ENCODE measurements at places on chromosomes 13 and 19.
A peak's percentile ranks its signal among the peaks of the same experiment; 100 is the strongest.

DNA sequence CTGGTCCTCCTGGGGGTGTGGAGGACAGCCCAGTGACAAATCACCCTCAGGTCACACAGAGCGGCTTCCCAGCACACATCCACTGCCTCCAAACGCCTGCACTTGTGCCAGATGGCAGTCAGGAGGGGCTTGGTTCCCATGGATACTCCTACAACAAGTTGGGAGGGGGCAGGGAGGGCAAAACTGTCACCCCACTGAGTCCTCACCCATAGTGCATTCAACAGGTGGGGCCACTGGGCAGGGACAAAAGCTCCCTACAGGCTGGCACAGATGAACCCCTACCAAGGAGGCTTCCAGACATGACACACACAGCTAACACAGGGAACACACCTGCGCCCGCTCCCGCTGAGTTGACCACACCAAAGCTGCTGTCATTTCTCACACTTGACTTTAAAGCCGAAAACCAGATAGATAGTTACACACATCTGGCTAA lies 120.5 kb downstream of the STK24 start:
- DNase-seq: no peak

DNA sequence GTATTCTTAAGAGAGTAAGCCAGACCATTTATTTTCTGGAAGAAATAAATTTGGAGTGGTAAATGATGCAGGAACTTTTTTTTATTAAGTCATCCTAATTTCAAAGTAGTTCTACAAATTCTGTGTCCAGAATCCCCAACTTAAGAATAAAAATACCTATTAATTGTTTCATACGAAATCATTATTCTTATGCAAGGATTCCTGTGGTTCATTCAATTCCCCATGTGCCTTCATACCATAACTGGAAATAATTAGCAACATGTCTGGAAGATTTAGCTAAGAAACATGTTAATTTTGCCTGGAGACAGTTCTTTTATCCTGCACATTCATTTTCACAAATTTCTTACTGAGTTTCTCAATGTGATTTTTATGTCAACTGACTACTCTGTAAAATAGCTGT lies 408.6 kb downstream of the PCDH9 start:
- no peak for DNase-seq

DNA sequence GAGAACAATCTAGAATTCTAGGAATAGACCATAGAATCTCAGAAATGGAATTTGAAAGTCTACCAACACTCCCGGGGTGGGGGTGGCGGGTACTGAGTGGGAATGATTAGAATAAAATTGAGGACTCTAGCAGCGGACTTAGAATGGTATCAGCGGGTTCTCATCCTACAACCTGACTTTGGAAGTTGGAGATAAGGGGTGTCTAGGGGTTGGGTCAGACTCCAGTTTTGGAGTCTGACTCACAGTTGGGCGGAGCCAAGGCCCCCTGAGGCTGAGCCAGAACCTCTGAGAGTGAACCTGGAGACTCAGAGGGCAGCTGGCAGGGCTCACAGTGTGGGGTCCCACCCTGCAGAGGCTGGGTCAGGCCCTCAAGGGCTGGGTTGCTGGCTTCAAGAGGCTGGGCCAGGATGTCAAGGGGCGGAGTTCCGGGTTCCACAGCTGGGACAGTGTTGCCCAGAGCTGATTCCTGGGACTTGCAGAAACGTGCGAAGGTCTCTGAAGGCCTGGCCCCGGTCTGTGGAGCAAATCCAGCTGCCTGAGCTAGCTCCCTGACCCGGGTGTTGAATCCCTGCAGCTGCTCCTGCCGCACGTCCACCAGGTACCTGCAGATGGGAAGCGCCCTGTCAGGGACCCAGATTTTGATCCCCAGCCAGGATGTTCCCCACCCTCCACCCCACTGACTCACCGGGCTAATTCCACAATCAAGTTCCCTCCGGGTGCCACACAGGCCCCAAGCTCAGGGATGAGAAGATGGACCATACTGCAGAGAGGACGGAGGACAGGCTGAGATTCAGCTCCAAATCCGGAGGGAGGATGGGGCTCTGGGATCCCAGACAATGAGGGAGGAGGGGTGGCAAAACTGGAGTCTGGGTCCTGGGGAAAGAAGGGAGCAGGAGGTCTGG lies 1.6 kb upstream of the TNNI3 start:
- no peak for DNase-seq

- no peak for DNase-seq
These were observed 106.1 kb downstream of the DHRS12 start for GRCh38 chr13:51697855-51698254.

DNA sequence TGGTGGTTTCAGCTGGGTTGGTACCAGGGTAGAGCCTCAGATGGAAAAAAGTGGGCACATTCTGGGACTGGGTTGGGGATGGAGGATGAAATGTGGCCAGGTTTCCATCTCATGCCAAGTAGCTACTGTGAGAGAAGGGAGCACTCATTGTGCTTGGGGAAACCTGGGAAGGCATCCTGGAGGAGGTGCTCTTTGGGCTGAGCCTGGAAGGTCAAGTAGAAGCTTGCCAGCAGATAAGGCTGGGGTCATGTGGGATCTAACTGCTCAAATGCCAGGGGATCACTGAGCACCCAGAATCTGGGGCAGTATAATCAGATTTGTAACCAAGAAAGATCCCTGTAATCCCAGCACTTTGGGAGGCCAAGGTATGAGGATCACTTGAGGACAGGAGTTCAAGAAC lies 9.0 kb upstream of the KCNN1 start:
- DNase-seq: no peak

DNA sequence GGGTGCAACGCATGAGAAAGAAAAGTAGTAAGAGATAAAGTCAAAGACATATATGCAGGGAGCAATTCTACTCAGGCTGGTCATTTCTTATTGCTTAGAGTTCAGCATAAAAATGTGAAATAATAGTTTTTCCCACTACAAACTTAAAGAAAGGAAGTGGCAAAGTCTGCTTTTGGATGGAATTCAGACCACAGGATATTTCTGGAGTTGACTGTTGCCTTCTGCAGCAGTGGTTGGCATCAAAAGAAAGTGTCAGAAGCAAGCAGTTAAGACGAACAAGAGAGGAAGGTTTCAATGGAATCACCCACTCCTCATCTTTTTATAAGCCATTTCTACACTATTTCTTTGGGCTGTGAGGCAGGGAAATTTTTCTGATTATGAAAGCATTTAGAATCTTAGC lies 36.2 kb upstream of the TRPC4 start:
- DNase-seq: no peak

DNA sequence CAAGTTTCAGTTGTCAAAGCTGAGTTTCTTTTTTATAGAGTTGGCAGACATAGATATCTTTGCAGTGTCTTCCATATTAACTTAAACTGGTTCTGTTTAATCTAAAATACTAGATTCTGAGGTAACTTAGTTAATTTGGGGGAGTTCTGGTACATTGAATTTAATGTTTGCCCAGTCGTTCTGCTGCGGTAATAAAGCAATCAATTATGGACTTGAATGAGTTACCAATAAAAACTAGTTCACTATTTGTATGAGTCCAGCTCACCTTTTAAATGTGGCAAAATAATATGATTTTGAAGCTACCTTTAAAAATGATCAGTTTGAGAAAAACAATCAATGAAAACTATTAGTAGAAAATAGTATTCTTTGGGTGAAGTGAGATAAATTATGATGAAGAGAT lies 90.2 kb downstream of the LMO7 start:
- no peak for DNase-seq

GRCh38 chr13:42073683-42074082 lies 25.2 kb downstream of the DGKH start:
- no peak for DNase-seq

GRCh38 chr13:35917942-35918645 lies 213.1 kb downstream of the DCLK1 start:
- DNase-seq: no peak

DNA sequence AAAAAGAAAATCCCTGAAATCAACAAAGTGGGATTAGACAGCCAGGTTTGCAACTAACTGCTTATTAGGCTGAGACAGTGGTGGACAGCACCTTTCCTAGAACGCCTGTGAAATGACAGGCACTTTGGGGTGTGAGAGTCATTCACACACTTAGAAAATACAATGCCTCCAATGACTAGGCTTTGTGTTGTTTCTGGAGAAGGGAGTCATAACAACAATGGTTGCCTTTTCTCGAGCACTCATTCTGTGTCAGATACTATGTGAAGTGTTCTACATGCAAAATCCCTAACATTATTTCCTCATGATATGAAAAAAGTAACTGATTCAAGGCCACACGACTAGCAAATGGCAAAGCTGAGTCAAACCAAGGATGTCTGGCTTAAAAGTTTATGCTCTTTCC lies 41.2 kb downstream of the SACS start:
- no peak for DNase-seq

GRCh38 chr13:21735701-21736401 lies 65.0 kb downstream of the FGF9 start:
- DNase-seq: no peak

- no peak for DNase-seq
These were observed 238 bp downstream of the ZNF260 start for GRCh38 chr19:36527873-36528193.

DNA sequence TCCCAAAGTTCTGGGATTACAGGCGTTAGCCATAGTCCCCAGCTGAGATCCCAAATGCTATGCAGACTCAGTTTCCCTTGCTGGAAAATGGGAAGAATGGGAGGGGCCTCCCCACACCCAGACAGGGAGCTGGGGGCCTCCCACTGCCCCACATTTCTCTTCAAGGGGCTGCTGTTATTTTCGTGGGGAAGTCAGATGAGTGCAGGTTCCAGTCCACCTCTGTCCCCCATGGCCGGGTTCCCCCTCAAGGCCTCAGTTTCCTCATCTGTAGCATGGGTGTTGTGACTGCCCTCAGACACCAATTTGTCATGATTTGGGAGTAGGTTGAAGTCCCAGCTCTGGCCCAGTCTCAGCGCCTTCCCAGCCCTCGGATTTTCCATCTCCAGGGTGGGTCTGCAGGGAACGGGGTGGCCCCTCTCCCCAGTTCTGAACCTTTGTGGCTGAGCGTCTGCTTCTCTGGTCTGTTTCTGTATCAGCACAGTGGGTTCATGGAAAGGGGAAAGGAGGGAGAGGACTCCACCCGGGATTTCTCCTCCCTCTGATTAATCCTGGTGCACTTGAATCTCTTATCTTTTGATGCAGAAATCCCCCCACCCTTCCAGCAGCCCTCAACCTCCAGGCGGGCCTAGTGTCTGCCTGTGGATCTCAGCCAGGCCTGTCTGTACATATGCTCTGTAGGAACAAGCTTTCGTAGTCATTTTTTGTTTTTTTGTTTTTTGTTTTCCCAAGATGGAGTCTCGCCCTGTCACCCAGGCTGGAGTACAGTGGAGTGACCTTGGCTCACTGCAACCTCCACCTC lies 12.2 kb downstream of the NFIC start:
- DNase-seq: no peak

DNA sequence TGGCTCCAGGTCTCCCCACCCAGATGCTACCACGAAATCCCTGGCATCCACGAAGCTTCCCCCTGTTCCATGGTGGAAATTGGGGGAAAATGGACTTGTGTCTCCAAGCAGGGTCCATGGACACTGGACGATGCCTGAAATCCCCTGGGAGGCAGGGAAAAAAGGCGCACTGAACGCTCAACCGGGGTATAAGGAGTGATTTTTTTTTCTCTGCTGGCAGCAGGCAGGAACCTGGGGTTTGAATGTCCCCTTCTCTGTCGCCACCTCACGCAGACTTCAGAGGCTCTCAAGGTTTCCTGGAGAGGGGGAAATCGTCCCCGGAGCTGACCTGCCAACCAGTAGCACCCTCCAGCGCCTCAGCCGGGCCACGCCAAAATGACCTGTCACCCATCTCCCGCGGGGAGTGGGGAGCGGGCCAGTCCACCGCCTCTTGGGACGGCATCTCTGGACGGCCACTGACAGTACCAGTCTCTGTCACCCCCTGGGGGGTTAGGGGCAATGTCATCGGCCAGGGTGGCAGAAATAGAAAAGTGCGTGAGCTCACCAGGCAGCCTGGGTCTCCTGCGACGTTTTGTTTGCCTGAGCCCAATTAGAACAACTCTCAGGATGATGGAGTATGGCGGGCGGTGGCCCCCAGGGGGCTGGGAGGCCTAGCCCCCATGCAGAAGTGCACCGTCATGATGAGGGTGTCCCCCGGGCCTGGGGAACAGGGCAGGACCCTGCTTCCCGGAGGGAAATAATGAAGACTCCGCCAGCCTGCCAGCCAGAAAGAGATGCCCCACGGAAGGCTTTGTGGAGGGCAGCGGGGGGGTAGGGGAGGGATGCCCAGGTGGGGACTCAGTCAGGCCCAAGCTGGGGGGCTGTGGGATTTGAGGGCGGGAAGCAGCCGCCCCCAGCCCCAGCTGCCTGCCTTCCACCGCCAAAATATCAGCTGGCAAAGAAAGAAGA lies 2.6 kb downstream of the PTPRS start:
- DNase-seq: no peak

DNA sequence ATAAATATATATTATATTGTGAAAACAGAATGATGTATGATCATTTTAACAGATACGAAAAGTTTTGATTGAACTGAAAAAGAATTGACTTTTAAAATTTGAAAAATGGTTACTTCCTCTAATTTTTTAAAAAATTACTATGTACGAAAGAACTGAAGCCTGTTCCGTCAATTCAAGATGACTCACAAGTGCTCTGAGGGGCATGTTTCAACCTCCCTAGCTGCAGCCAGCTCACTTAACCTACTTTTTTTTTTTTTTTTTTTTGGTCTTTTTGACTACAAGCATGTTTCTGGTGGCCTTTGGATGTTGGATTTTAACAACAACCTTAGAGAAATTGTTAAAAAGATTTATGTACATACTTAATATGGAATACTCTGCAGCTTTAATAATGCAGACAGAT lies 1139.3 kb downstream of the DIAPH3 start:
- no peak for DNase-seq

- DNase-seq: peak; percentile 30
These were observed 1.1 kb downstream of the TNNI3 start for GRCh38 chr19:55156202-55157063.

- peak; percentile 46 for DNase-seq
These were observed 13.5 kb upstream of the TPM4 start for GRCh38 chr19:16062789-16063188.

- DNase-seq: no peak
These were observed 455.4 kb downstream of the KLF5 start for GRCh38 chr13:73514208-73514607.

DNA sequence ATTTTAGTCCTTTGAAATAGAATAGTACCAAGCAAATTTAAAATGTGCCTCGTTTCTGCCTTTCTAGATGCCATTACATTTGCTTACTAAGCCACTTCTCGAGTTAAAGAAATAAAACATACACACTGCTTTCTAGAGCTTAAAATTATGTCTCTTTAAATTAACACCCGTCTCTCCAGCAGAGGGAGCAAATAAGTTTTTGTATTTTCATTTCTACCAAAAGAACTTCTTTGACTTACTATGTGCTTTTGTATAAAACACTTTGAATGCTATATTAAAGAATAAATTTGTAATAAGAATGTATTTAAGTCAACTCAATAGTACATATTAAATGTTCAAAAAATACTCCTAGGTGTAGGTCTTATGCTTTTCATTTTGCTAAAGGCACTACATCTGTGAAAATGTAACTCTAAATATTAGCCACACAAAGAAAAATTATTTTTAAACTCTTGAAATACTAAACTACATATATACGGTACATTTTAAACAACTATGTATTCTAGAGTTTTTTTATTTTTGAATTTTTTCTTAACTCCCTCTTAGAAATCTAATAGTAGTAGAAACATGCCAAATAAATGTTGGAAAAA lies 269.3 kb upstream of the MIR17HG start:
- DNase-seq: no peak
